ENCODE measurements at places on chromosomes 4 and X. TPM values are rescaled to one million over a fixed set of nuclear protein-coding genes. Genes with fewer than 3 reads are reported as not detected.

Gene SPANXB1
- not detected for total RNA-seq

Gene H2AZ1
- 93.2 TPM for total RNA-seq

Gene NXF3
- not detected for total RNA-seq

Gene UBE2K
- total RNA-seq: 46.3 TPM

Gene KIF4A
- 0.22 TPM for total RNA-seq

Gene WNK3
- total RNA-seq: 1.2 TPM

Gene HAND2
- not detected for total RNA-seq

Gene MAGEB4
- total RNA-seq: not detected

Gene FAM47E
- total RNA-seq: 1.3 TPM

Gene TRIM60
- total RNA-seq: not detected

Gene DCUN1D4
- 45.8 TPM for total RNA-seq

Gene GIMD1
- not detected for total RNA-seq

Gene TLR2
- 5.4 TPM for total RNA-seq

Gene NUP62CL
- total RNA-seq: 3.2 TPM

Gene RRH
- 0.64 TPM for total RNA-seq

Gene RAB41
- total RNA-seq: not detected

Gene BEX5
- 0.91 TPM for total RNA-seq

Gene CFI
- not detected for total RNA-seq

Gene GLOD5
- total RNA-seq: not detected

Gene SMIM31
- not detected for total RNA-seq

Gene ARMCX4
- 8.2 TPM for total RNA-seq

Gene WAS
- 102 TPM for total RNA-seq

Gene SSX4
- total RNA-seq: not detected

Gene AWAT2
- total RNA-seq: not detected

Gene NOX1
- total RNA-seq: not detected

Gene MSN
- total RNA-seq: 413 TPM

Gene HMX1
- total RNA-seq: not detected

Gene ZNF732
- not detected for total RNA-seq

Gene ZXDB
- total RNA-seq: 16.6 TPM

Gene SMIM43
- total RNA-seq: not detected

Gene CXCL3
- not detected for total RNA-seq

Gene FAM47A
- not detected for total RNA-seq

Gene ANOS1
- 0.10 TPM for total RNA-seq

Gene TMPRSS11B
- total RNA-seq: not detected

Gene CXorf66
- total RNA-seq: not detected

Gene YY2
- total RNA-seq: 2.6 TPM

Gene GPM6B
- not detected for total RNA-seq

Gene STPG2
- total RNA-seq: 0.41 TPM

Gene ACOX3
- total RNA-seq: 20.7 TPM

Gene FAT4
- total RNA-seq: 0.02 TPM

Gene GRIA2
- total RNA-seq: not detected

Gene SATL1
- not detected for total RNA-seq

Gene IL13RA2
- total RNA-seq: not detected

Gene SPATA4
- not detected for total RNA-seq

Gene BTC
- not detected for total RNA-seq

Gene MAGEA2B
- total RNA-seq: not detected

Gene RADX
- total RNA-seq: 13.0 TPM

Gene CENPVL1
- total RNA-seq: not detected

Gene SETD7
- 12.5 TPM for total RNA-seq

Gene RASGEF1B
- total RNA-seq: 141 TPM

Gene PLAC8
- total RNA-seq: 125 TPM

Gene FAM53A
- 1.8 TPM for total RNA-seq

Gene PRDM8
- total RNA-seq: 30.1 TPM

Gene ZMAT1
- 38.4 TPM for total RNA-seq

Gene CAPN6
- total RNA-seq: not detected

Gene TEC
- 8.3 TPM for total RNA-seq

Gene NDP
- total RNA-seq: not detected

Gene PLXNB3
- total RNA-seq: not detected

Gene HERC3
- 75.5 TPM for total RNA-seq

Gene TEX13D
- not detected for total RNA-seq

Measured in B cell (primary cell).